T1000 (cell line): ENCODE measurements at places on chromosomes 5 and 9.

GRCh38 chr9:37801959-37802711 lies 1.5 kb downstream of the DCAF10 start:
- DNase-seq: no peak

DNA sequence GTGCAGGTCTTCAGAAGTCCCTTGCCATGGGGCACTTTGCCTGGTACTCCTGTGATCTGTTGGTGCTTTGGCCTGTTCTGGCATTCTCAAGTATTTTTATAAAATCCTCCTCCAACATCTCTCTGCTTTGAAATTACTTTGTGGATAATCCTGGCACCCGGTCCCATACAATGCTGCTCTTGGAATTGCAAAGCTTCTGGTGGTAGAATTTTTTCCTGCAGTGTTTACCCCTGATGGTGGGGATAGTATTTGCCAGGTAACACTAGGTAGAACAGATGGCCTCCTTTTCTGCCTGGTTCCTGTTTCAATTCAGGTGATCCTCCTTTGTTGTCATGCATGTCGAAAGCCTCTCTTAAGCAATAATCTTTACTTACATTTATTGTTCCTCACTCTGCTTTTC lies 109.8 kb upstream of the ATP10B start:
- no peak for DNase-seq

GRCh38 chr9:18820566-18821095 lies 212.4 kb downstream of the SAXO1 start:
- DNase-seq: no peak

DNA sequence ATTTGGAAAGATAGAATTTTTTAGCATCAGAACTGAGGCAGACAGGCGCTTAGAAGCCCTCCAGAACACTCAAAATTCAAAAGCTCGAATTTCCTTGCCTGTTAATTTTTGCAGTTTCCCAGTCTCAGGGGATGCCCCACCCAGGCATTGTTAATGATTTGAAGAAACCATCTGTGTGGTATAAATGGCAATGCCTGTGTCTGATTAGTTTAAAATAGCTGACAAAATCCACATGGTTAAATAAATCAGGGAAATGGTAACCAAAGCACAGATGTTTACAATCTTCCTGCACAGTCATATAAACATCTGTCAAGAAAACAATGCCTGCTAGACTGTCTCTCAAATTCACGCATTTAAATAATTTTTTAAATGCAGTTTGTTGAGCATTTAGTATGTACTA lies 185.2 kb upstream of the RGMB start:
- DNase-seq: no peak

- DNase-seq: no peak
Observed at GRCh38 chr5:134148316-134148715, 28.4 kb downstream of the SKP1 start.

- DNase-seq: no peak
Observed at GRCh38 chr9:121679901-121680635, 28.6 kb downstream of the DAB2IP start.

GRCh38 chr5:69138766-69139165 lies 28.2 kb upstream of the CCNB1 start:
- DNase-seq: no peak

- DNase-seq: no peak
Observed at GRCh38 chr5:2725980-2726765, 25.3 kb downstream of the IRX2 start.

DNA sequence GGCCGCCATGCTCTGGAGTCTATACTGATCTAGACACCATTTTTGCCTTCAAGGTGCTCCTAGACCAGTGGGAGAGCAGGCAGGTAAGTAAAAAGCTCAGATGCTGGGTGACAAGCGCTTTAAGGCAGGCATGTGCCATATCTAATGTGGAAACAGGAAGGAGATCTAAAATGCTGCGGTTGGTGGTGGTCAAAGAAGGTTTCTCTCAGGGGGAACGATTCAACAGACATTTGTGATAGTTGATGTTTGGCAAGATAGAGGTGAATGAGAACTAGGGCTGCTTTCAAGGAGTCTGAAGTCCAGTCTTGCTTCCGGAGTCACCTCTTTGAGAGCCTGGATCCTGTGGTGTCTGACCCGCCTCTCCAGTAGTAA lies 146.2 kb upstream of the KLF4 start:
- no peak for DNase-seq

DNA sequence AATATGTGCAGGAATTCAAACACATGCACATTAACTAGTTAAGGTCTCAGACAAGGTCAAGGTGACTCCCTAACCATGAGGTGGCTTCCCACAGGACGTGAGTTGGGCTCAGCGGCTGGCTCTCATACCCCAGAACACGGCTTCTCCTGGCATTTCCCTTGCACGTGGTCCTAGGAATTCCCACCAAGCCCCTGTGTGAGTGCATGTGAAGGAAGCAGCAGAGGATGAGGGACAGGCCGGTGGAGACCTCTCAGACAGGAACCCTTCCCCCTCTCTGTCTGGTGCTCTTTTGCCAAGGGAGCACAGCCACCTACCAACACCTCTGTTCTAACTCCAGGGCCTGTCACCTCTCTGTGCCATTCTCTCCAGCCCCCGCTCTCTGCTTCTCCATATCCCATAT lies 271.0 kb downstream of the FSTL4 start:
- DNase-seq: no peak

GRCh38 chr9:113955076-113955752 lies 79.1 kb downstream of the ZNF618 start:
- DNase-seq: no peak

- no peak for DNase-seq
Observed at GRCh38 chr5:107496466-107496865, 174.3 kb downstream of the EFNA5 start.

GRCh38 chr5:119327018-119327417 lies 28.8 kb upstream of the TNFAIP8 start:
- DNase-seq: no peak

DNA sequence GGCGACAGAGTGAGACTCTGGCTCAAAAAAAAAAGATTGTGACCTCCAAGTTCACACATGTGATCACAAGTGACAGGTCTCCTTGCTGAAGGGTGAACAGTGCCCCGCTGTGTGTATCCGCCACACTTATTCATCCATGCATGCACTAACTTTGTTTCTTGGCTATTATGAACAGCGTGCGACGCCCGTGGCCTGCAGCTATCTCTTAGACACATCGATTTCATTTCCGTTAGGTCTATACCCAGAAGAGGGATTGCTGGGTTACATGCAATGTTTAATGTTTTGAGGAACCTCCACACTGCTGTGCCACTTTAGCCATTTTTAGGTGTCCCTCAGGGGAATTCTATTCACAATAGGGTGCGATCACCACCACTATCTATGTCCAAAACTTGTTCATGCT lies 12.1 kb upstream of the EGFL7 start:
- no peak for DNase-seq

DNA sequence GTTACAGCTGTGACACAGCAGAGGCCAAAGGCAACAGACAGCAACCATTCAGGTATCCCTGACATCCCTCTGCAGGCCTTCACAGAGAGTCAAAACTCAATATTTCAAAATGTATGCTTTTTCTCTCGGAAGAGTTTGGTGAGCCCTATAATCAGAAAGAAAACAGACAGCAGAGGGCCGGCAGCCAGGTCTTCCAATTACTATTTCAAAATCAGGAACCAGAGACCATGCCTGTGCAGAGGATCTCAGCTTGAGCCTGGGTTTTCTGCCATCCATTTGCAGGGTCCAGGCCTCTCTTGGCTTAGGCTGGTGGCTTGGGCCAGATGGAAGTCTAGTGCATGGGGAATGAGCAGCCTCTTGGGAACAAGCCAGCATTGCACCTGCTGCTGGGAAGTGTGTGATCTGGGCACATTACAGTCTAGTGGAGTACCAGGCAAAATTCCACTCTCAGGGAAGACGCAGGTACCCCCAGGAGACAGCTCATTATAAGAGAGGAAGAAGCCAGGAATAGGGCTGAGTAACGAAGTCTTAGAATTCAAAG lies 231.3 kb downstream of the ENC1 start:
- no peak for DNase-seq

DNA sequence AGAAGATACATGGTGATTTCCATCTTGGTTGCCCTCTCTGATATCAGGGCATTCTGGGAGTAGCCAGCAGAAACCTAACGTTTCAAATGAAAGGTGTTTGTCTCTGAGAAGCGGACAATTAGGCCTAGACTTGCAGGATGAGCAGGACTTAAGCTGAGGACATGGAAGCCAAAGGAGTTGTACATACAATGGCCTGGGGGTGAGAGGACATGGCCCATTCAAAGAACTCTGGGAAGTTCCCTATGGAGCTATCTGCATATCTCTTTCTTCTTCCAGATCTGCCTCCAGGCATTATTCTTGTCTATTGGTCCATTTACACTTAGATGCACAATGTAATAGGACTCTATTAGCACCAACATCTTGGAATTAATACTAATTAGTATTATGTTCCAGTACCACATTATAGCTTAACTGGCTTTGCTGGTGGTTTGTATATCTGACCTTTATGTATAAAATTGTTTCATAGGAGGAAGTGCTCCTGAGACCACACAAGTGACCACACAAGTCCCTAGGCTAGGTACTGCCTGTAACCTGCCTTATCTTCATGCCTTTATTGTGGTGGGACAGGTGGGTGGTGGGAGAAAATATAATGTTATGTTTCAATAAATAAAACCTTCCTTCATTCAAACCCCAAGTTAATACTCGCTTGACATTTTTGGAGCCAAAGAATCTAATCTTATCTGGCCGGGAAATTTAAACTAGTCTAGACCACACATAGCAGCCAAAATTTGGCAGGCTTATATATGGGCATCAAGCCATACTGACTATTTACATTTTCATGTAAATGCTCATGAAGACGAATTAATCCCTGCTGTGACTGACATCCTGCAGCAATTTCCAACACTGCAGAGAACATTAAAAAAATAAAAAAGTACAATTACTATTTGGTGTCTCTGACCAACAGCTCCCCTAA lies 52.1 kb upstream of the EQTN start:
- no peak for DNase-seq

GRCh38 chr5:50969151-50970031 lies 303.0 kb downstream of the PARP8 start:
- DNase-seq: no peak

DNA sequence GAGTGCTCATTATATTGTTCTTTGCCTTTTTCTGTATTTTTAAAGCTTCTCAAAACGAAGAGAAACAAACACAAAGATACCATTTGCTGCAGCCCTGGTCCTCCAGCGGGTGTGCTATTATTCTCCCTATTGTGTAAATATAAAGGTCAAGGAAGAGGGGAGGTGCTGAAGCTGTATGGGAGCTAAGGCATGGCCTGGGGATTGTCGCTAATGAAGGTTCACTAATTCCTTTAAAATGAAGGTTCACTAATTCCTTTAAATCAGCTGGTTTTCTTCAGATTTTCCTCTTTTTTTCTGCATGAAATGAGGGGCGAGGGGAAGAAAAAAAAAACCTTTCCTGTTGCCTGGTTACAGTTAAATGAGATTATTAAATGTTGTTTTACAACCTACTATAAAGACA lies 74.5 kb upstream of the MAP1B start:
- no peak for DNase-seq

DNA sequence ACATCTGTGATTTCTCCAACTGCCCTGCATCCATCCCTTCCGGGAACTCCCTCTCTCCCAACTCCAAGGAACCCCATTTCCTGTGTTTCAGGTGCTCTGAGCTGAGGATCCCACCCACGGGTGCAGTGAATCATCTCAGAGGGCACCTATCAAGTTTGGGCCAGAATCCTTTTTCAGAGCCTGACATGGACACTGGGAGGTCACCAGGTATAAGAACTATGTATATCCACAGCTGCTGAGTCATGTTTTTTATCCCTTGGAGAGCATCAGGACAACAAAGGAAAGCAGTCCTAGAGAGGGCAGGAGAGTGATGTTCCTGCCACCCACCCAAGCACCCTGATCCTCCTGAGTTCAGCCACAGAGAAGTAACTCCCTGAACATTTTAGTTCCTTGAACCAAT lies 3.8 kb downstream of the MED27 start:
- DNase-seq: no peak

GRCh38 chr9:91415290-91415689 lies 8.3 kb downstream of the NFIL3 start:
- DNase-seq: no peak

DNA sequence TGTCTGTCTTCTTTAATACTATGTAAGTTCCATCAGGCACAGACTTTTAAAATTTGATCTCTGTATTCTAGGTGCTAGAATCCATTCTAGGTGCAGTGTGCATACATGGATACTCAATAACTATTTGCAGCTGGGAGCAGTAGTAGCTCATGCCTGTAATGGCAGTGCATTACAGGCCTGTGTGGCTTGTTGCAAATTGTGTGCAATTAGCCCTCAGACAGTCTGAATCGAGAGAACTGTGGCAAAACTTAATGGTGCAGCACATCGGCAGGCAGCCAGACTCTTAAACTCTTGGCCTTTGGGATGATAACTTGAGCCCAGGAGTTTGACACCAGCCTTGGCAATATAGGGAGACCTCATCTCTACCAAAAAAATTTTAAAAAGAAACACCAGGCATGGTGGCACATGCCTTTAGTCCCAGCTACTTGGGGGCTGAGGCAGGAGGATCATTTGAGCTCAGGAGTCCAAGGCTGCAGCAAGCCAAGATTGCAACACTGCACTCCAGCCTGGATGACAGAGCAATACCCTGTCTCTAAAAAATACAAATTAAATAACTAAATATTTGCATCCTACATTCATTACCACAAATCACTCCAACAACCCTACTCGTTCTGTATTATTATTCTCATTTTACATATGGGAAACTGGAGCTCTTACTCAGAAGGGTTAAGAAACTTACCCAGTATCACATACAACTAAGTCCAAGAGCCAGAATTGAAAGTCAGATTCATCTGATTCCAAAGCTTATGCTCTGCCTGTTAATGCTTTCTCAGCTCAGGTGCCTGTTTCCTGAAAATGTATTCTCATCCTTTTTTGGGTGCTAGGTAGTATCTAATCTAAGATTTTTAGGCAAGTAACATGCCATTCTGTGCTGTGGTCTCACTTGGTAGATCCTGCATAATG lies 30.1 kb downstream of the PRKACG start:
- DNase-seq: no peak

DNA sequence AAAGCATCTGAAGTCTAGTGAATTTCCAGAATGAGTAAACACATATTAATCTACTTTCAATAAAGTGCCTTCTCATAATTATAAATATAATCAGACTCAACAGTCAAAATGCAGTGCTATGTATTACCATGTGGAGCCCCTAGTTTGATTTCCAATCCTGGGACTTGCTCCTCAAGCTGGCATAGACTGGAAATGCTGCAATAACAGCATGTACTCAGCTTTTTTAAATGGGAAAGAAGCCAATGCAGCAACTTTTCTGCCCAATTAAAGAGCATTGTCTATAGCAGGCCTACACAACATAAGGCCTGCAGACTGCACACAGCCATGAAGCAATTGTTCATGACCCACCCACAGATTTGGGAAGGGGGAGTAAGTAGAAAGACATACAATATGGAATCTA lies 103.2 kb downstream of the NR2F1-AS1 start:
- DNase-seq: no peak

DNA sequence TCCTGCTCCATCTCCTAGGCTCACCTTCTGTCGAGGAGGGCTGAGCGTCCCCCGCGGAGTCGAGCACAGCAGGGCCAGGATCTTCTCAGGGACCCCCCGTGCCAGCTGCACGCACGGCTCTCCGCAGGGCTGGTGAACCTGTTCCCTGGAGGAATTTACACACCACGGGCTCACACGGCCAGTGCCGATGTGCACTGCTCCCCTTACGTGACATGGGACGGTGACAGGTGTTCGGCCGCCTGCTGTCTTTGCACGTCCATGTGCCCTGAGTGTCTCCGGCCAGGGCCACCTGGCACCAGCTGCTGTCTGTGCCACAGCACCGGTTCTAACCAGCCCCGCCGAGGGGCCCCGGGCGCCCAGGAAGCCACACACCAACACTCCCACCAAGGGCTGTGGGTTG lies 8.7 kb upstream of the AGPAT2 start:
- DNase-seq: no peak

GRCh38 chr9:18575686-18576085 lies 101.7 kb downstream of the ADAMTSL1 start:
- DNase-seq: no peak
